Ecto neural progenitor cell (in vitro differentiated cells): ENCODE measurements at places on chromosomes 7 and 10.

DNA sequence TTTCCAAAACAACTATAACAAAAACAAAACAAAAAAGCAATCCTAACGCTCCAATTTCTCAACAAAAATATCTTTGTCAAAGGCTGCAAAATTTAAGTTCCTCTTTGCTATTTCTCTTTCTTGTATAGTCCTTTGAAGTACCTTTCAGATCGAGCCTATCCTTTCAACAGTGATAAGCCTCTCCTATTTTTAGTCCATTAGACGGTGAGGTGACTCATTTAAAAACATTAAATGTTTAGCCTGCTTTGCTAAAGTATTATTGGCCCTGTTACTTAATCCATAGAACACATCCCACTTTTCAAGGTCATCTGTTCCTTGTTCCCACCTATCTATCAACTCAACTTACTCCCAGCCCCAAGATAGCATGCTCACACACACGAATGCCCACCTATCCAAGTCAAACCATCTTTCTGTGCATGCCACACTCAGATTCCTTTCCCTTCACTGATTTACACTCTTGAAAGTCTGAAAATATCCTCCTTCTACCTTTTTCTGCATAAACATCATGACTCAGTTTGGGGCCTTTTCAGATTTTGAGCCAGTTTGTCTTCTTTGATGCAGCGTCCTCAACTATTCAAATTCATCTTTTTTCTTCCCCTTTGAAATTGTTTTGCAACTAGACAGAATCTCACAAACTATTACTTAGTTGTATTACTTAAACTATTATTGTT lies 224.9 kb upstream of the TMEM229A start:
- no peak for DNase-seq

DNA sequence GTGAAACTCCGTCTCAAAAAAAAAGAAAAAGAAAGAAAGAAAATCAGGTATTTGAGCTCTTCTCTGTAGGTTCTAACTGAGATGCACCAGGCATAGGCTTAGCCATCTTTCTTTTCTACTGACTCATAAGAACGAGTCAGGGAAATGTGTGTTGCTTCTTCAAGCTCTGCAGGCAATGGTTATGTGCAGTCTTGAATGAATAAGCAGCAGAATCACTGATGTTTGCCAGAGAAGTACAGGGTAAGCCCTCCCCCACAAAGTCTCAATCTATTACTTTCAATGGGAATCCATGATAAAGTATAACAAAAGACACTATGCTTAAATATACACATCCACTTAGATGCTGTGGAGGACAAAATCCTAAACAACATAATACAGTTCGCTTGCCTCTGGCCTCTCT lies 239.2 kb downstream of the PARD3 start:
- DNase-seq = no peak

GRCh38 chr10:22682237-22683139 lies 31.9 kb downstream of the PIP4K2A start:
- no peak for DNase-seq

- DNase-seq = no peak
Measured at GRCh38 chr7:2470204-2471021, 5.8 kb downstream of the GRIFIN start.

DNA sequence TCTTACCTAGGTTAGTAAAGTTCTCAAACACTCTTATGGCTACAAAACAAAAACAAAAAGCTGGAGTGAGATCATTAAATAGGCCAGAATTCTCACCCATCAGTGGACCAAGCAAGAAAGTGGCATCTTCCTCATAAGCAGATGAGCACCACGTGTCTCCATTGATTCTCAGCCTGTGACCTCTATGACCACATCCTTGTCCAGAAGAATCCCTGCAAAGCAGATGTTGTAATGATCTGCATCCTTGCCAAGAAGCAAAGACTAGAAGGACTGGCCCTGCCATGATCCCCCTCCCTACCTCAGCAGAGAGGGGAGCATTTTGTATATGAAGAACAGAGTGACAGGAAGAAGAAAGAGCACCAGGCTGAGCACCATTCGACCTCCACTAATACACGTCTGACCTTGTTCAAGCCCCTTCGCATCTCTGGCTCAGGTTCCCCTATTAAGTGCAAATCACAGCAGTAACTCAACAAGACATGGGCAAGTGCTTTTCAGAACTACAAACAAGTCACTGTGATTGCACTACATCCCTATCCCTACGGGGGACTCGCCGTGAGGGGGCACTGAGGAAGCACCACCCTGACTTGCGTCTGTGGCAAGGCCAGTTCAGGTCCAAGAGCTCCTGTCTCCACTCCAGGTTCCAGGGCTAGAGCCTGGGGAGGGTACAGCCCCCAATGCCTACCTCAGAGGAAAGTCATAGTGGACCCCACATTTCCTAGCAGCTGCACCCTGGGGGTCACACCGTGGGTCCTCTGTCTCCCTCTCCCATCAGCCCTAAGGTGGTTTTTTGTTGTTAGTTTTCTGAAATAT lies 22.2 kb upstream of the RASSF4 start:
- DNase-seq = no peak

DNA sequence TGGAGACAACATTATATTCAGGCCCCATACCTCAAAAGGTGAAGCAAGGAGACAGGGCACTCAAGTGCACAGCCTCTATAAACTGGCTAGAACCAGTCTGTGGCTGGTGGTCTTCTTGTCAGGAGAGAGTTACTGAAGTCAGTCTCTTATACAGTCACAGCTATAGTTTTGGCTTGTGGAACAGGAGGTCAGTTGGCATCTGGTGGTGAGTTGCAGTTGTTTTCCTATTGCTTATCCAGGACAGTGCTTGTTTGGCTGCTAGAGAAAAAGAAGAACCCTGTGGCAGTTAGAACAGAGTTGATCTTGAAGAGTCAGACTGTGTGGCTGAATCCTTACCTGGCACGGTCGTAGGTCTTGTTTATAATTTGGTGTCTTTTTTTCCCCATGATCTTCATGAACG lies 17.3 kb downstream of the CCM2 start:
- no peak for DNase-seq

DNA sequence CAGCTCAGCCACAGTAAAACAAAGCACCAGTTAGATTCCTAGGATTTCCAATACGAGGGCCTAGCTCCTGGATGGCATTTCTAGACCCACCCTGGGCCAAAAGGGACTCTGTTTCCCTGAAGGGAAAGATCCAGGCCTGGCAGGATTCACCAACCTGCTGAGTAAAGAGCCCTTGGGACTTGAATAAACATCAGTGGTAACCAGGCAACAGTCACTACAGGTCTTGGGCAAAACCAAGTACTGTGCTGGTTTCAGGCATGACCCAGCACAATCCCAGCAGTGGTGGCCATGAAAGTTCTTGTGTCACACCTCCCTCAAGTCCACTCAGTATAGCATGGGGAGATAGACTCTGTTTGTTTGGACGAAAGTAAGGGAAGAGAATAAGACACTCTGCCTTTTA lies 31.0 kb upstream of the STARD3NL start:
- DNase-seq = no peak

- peak; percentile 43 for DNase-seq
Measured at GRCh38 chr10:130022511-130023299, 58.6 kb upstream of the EBF3 start.

- no peak for DNase-seq
Measured at GRCh38 chr7:28183627-28184026, 3.0 kb upstream of the JAZF1 start.
